ENCODE measurements at places on chromosomes 6 and 20.

DNA sequence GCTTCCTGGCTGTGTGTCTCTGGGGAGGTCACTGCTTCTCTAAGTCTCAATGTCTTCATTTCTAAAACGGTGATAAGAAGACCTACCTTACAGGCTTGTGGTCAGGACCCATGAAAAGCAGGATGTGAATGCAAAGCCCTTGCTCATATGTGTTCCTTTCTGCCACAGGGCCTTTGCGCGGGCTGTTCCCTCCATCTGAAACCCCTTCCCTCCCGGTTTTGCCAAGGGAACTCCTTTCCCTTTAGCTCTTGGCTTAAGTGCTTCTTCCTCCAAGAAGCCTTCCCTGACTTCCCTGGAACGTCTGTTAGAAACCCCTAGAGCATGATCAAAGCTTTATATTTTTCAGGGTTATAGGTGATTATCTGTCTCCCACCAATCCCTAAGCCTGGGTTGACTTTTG is 147.2 kb upstream of the PTPN1 start:
- DNase-seq: no peak

- peak; percentile 42 for DNase-seq
Observed at GRCh38 chr6:11363881-11364576, 131.6 kb upstream of the NEDD9 start.

DNA sequence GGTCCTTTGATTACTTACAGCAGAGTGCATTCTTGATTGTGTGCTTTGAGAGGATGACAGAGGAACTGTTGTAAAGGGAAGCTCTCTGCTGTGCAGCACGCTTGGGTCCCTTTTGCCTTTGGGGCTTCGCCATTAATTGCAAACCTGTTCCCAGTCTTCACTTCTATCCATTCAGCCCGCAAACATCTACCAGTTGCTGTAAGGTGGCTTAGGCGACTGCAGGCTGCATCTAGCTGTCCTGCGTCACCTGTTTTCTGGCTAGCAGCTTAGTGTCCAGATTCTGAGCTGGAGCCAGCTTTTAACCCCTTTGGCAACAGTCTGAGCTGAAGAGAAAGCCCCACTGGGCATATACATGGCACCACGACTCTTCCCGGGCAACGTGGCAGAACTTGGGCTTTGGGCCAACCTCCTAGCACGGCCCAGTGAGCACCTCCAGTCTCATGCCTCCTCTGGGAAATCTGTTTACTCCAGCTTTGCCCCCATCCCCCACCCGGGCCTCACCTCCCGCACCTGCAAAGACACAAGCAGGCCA is 2.5 kb upstream of the FASTKD5 start:
- no peak for DNase-seq

GRCh38 chr6:53530346-53530745 is 14.6 kb downstream of the GCLC start:
- DNase-seq: no peak

DNA sequence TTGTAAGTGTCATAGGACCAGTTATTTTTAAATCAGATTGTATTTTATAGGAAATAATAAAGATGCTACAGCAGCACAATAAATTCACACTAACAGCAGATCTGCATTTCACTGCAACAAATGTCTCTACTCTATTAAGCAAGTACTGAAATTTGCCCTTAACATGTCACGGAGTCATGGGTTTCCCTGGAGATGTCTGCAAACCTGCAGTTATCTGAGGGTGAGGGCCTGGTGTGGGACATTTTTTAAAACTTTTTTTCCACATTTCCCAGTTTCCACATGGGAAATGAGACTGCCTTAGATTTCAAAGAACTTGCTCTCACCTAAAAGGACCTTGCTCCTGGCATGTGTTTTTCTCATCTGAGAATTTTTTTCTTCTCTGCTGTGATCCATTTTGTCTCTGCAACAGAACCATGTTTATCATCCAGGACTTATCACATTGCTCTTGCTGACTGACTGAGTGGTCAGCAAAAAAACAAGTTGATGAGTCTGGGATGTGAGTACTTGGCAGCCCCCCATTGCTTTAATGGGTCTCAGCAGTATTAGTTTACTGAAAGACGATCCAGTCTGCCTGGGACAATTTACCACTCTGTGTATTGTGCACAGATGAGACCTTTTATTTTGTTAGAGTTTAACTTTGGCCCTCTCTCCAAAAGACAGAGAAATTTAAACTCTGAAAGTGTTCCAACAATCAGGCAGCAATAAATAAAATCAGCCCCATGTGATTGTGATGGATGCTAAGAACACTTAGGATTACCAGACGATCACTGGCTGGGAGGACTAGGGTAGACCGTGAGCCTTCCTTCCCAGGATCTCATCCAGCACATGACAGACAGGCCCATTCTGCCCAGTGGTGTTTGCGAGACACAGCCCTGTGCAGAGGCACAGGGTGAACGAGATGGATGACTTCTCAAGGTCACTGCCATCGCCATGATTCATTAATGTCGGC is 268.8 kb downstream of the BTBD9 start:
- DNase-seq: no peak

- DNase-seq: no peak
Observed at GRCh38 chr20:35013421-35014411, 58.0 kb downstream of the MYH7B start.

- DNase-seq: no peak
Observed at GRCh38 chr6:54057058-54057457, 54.2 kb upstream of the MLIP start.

DNA sequence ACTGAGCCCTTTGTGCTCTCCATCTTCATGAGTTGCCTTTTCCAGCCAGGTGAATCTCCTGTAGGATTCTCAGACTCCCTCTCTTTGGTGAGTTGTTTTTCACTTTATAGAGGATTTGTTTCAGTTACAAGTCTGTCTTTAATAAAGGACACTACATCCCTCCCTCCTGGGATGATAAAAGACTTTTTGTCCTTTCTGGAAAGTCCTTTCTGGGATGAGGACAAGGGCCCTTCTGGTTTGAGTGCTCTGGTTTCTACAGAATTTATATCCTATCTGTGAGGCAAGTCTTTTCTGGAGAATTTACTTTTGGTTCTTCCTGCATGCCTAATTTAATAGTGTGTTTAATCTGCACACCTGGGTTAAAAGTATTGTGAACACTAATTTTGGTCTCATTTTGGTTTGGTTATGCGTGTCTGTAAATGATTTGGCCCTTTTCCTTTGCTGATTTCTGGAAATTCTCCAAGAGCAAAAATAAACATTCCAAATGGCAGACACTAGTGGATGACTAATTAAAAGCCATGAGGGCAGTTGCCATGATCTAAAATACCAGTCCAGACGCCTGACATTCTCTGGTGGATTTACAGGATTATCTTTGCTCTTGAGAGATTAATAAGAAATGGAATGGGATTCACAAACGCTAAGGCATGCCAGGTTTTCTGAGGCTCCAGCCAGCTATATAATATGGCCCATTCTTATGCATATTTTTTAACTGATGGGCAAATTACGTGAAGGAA is 44.8 kb downstream of the TCP11 start:
- no peak for DNase-seq

DNA sequence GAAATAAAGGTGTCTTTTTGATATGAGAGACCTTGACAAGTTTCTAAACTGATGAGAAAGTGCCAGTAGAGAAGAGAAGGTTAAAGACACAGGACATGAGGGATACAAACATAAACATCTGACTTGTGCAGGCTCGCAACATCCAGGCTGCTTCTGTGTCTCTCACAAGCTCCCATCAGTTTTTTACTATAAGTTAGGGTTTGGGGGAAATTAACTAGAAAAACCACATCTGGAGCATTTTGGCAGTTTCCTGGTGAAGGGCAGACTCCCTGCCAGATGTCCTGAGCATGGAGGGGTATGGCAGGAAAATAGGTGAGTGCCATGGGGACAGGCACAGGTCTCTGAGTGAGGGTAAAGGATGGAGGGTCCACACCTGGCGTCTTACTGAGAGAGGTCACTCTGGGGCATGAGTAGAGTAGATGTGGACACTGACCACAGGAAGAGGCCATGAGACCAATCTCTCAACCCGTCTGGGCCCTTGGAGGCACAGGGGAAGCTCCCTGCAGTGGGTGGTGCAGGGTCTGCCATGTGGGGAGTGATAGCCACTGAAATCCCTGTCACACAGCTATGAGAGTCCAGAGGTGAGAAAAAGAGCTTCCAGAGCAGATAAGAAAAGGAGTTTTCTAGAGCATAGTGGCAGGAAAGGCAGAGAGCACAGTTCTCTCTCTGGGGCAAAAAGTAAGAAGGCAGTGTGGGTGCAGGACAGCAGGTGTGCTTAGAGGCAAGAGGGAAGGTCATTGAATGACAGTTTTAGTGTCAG is 193.3 kb upstream of the SYNDIG1 start:
- DNase-seq: no peak

GRCh38 chr20:5504061-5504739 is 187.4 kb upstream of the PROKR2 start:
- DNase-seq: peak; percentile 9

GRCh38 chr20:62636446-62636845 is 5.9 kb upstream of the SLCO4A1 start:
- no peak for DNase-seq

DNA sequence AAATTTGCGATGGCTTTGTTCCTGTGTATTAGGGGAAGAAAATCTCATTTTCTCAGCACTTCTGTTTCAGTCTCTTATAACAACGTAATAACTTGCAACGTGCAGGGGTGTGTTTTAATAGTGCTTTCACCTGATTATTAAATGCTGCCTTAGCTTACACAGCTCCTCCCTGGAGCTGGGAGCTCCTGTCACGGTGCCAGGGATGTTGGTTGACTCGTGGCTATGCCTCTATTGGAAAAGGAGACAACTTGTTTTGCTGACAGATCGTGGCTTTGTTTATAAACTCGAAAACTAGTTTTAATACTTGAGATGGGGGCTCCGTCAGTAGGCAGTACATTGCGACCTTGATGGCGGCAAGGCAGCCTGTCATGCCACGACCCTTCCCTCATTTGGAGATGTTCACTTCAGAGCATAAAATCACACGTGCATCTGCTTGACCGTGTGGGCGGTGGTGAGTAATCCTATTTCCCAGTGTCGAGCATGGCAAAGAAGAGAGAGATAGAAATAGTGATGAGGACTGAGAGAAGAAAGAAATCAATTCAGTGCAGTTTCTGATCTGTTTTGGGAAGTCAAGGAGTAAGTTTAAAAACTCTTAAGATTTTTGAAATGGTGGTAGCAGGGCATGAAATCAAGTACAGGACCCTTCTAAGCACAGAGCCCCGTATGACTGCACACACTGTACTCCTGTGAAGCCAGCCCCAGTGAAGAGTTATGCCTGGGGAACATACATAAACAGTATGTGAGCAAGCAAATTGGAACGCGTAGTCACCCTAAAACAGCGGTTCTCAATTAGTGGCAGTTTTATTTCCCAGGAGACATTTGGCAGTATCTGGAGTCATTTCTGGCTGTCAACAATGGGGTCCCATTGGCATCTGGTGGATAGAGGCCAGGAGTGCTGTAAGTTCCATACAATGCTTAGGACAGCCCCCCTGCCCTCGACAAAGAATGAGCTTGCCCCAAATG is 147.2 kb downstream of the DOK5 start:
- no peak for DNase-seq

DNA sequence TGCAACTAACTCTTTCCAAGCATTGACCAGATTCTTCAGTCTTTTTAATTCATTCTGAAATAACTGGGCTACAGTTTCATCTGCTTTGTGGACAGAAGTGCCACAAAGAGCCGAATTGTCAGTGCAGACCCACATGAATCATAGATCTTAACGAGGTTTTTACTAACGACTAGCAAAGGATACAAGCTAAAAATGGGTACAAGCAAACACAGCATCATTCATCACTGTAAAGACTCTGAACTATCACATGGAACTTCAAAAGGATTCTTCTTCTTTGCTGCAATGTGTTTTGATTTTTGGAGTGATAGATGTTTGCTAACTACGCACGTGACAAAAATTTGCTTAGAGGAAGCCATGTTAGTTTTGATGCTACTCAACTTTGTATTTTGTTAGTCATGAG is 227.1 kb downstream of the ESR1 start:
- DNase-seq: no peak

DNA sequence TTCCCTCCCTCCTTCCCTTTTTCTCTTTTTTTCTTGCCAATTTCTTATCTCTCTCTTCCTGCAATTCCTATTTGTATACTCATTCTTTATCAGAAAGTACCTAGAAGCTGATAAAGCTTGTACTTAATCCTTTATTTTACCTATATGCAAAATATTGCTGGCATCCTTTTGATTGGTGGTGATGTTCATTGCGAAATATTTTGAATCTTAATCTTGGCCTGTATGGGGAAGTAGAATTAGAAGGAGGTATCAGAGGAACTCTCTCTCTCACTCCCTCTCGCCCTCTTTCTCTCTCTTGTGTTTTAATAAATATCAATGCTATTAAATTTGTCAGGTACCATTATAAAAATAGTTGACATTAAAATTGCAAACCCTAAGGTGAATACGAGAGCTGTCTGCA is 52.8 kb downstream of the UST start:
- DNase-seq: no peak

- DNase-seq: no peak
Observed at GRCh38 chr6:137246791-137247202, 27.6 kb upstream of the IFNGR1 start.

DNA sequence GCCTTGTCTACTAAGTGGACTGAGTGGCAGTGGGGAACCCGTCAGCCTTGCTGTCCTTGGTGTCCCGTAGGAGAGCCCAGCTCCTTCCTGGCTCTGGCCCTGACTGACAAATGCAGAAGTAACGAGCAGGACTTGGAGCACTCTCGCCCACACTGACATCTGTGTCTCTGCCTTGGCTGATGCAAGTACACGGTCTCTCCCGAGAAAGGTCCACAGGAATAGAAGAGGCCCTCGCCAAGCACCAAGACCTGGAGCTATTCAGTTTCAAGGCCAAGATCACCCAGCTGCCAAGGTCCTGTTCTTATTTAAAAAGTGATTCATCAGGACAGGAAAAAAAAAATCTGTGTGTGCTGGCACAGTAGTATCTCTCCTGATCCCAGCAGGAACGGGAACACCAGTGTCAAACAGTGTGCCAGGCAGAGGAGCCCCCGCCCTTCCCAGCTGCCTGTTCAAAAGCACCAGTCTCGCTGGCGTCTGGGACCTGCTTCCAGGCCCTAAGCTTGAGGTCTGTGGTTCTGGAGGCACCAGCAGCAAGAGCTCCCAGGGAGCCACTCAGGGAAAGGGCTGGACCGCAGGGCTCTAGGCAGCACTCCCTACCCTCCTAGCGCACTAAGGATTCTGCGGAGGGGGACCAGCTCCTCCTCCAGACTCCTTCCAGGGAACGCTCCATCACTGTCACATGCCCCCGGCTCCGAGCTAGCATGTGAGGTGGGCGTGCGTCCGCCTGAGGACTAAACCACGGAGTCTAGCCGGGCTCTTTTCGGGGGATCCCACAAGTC is 376.9 kb downstream of the RNGTT start:
- DNase-seq: no peak

DNA sequence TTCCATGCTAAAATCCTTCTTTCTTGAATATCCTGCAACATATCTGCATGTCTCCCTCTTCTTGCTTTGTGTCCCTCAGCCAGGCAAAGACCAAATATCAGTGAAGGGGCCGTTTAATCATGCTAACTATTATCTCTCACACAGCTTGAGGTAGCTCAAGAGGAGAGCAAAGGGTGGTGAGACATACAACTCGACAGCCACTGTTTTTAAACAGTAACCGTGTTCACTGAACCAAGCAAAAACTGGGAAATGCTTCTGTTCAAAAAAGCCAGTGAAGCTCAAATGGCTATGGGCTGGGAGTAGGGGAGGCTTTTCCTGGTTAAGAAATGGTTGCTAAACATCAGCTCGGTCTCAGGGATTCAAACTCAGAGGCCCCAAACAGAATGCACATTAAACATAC is 83.4 kb downstream of the MAP7 start:
- no peak for DNase-seq

GRCh38 chr6:143322386-143322785 is 128.1 kb downstream of the ADAT2 start:
- DNase-seq: no peak

Data from CD4-positive, alpha-beta T cell treated with Interleukin-10 for 1 hour (primary cell).